Esophagus mucosa (tissue), 1 donor: ENCODE measurements at places on chromosomes 2 and 18. TPM values are rescaled to one million over a fixed set of nuclear protein-coding genes. Genes with fewer than 3 reads are reported as not detected.

Gene COL5A2
- total RNA-seq: 6.3 TPM

Gene ARHGEF4
- total RNA-seq: 41.8 TPM

Gene RSAD2
- 1.6 TPM for total RNA-seq

Gene MOCOS
- total RNA-seq: 16.0 TPM
